Thymus (tissue), 14 donors: ENCODE measurements at places on chromosomes 2 and 18. TPM values are rescaled to one million over a fixed set of nuclear protein-coding genes. Genes with fewer than 3 reads are reported as not detected.

EFEMP1 gene
- total RNA-seq, result 4.0 TPM

GDF7 gene
- total RNA-seq, result 0.09 TPM

UCN gene
- 1.0 TPM for total RNA-seq

CFC1 gene
- total RNA-seq, result 11.4 TPM

SLC30A3 gene
- 0.05 TPM for total RNA-seq

C1QL2 gene
- 0.05 TPM for total RNA-seq

PIEZO2 gene
- total RNA-seq, result 3.2 TPM

ARHGAP15 gene
- total RNA-seq, result 182 TPM

CXCR1 gene
- 0.24 TPM for total RNA-seq

C2orf78 gene
- total RNA-seq, result not detected

KATNAL2 gene
- total RNA-seq, result 2.2 TPM

B3GNT7 gene
- 2.2 TPM for total RNA-seq

KRTCAP3 gene
- 1.6 TPM for total RNA-seq

PSMA8 gene
- 0.66 TPM for total RNA-seq

KCTD1 gene
- total RNA-seq, result 9.3 TPM

ZNF804A gene
- total RNA-seq, result 0.09 TPM

XIRP2 gene
- 0.14 TPM for total RNA-seq

PSMD14 gene
- 67.4 TPM for total RNA-seq

RIT2 gene
- total RNA-seq, result not detected

GPR75 gene
- total RNA-seq, result 0.57 TPM

GCG gene
- 1.7 TPM for total RNA-seq

WDPCP gene
- total RNA-seq, result 10.4 TPM

STARD6 gene
- 0.09 TPM for total RNA-seq

SNRNP27 gene
- total RNA-seq, result 65.0 TPM

PLCL1 gene
- 16.5 TPM for total RNA-seq

CCDC148 gene
- total RNA-seq, result 1.1 TPM
